ENCODE measurements at places on chromosomes 12 and 14.

DNA sequence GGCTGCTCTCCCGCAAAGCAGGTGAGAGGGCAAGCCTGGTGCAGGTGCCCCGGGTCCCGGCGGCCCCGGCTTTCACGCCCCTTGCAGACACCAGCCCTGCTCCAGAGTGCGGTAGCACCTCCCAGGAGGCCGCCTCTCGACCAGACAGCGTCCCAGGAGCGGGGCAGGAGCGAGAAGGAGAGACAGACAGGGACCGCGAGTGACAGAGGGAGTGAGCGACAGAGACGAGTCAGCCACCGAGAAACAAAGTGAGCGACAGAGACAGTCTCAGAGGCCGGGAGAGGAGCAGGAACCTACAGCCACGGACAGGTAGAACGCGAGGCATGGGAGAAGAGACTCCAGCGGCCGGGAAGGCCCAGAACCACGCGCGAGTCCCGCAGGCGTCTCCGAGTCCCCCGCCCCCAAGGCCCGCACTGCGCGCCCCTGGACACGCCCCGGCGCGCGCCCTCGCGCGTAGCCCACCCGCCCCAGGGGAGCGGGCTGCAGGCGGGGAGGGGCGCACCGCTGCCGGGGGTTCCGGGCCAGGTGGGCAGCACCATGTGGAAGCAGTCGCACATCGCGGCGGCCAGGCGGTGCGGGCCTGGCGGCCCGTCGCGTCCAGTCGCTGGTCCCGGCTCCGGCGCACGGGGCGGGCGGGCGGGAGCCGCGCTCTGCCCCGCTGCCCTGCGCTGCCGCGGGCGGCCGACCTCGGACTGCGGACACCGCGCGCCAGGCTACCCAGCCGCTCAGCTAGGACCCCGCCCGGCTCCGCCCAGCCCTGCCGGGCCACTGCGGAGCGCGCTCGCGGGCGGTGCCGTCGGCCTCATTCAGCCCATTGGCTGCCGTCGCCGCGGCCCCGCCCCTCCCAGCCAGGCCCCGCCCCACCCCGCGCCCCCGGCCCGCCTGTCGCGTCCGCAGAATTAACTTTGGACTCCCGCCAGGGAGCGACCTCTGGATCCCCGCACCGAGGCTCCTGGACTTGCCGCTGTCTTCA lies at the start of gene AHNAK2:
AHNAK2 (minus strand) TSS at position 694 of the 973 bp plus-strand sequence; CDS start at position 557, 137 bp downstream.
- DNase-seq, result peak; percentile 71

- no peak for DNase-seq
Measured at GRCh38 chr12:4947253-4947652, 37.5 kb downstream of the KCNA1 start.

DNA sequence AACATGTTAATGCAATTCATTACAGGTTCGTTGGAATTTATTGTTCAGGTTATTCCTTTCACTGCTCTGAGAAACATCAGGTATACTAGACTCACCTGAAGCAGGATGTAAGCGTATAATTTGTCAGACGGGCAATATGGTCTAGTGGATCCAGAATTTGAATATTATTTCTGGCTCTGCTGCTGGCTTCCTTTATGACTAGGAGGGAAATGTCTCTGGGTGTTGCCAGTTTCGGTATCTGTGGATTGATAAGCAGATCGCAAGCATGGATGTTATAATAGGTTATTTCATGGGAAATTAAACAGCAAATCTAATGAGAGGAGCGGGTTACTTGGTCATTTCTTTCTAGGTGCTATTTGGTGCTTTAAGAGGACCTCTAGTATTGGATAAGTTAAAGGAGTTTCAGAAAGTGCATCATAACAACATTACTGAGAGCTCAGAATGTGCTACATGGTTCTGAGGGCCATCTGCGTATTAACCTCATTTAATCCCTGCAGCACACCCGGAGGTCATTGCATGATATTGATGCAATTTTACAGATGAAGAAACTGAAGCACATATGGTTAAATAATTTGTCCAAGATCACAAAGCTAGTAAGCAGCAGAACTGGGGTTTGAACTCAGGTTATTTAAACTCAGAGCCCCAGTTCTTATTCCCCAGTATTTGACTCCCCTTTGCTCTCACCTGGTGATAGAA lies 47.3 kb upstream of the BCAT1 start:
- no peak for DNase-seq

- no peak for DNase-seq
Measured at GRCh38 chr12:18556161-18556560, 181.7 kb downstream of the PLCZ1 start.

- DNase-seq, result peak; percentile 93
Measured at GRCh38 chr14:22836301-22837113, at the start of gene MMP14. Gene MMP14, plus strand, starts transcription at chr14:22836585. Its CDS starts 233 bp downstream, at chr14:22836818.

Data from astrocyte of the spinal cord (primary cell).